ENCODE measurements at places on chromosomes 6 and 20.

GRCh38 chr6:132818404-132819359, 4.3 kb downstream of the RPS12 start:
- no peak for DNase-seq

DNA sequence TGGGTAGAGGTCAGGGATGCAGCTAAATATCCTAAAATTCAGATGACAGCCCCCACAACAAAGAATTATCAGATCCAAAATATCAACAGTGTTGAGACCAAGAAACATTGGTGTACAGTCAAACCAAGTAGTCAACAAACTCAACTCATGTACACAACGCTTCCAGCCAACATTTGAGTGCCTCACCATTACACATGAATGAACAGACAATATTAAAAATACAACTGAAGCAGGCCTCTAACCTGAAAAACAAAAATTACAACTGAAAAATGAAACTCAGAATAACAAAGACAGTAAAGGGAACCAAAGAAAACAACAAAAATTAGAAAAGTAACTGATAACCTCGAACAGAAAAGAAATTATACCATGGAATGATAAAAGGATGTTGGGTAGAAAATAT, 46.2 kb downstream of the HACE1 start:
- DNase-seq: no peak

DNA sequence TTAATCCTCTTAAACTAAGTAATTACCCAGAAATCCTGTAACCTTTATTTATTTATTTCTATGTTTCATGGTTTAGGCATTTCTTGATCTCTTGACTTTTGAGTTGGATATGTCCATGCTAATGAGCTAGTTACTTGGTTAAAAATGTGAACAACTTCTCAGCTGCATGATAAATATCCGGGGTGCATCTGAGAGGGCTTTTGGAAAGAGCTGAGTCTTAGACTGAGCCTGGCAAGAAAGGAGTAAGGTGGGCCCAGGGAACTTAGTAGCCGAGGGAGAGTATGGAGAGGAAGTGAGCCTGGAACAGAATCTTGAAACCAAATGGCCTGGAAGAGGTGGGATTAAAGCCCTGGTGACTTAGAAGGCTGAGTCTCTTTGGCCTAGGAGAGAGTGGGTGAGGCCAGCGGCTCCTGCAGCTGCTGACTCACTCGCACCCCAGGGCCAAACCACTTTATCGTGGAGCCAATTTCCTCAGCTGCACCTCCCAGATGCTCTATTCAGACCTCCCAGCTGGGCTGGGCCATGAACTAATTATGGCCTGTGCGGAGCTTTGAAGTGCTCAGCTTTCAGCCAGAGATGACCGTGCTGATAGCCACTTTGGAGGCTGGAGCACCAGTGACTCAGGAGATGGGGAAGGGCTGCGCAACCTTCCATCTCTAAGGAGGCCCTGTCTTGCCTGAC, 19.1 kb downstream of the TGM3 start:
- DNase-seq: peak; percentile 54

- DNase-seq: no peak
Observed at GRCh38 chr6:162576016-162576415, 151.6 kb downstream of the PRKN start.

- no peak for DNase-seq
Observed at GRCh38 chr20:24289737-24290481, 179.5 kb upstream of the SYNDIG1 start.

GRCh38 chr20:20498076-20498861, 130.4 kb downstream of the INSM1 start:
- DNase-seq: no peak

GRCh38 chr6:34834789-34835518, 43.1 kb downstream of the BLTP3A start:
- no peak for DNase-seq

DNA sequence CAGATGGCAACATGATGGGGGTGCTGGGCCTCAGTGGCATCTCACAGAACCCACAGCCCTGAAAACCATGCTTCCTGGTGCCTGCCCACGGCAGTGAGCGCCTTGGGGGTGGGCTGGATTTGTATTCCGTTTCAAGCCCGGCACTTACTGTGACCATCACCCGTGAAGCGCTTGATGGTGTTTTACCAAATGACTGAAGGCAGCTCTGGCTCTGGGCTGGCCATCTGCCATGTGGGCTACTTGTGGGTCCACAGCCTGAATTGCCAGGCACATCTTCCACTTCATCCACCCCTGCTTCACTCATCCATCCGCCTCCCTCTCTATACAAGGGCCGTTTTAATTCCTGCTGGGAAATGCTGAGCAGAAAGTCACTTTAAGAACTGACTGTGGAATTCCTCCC, 250.9 kb upstream of the GMDS start:
- no peak for DNase-seq

GRCh38 chr20:48558906-48559305, 268.9 kb downstream of the PREX1 start:
- DNase-seq: no peak

DNA sequence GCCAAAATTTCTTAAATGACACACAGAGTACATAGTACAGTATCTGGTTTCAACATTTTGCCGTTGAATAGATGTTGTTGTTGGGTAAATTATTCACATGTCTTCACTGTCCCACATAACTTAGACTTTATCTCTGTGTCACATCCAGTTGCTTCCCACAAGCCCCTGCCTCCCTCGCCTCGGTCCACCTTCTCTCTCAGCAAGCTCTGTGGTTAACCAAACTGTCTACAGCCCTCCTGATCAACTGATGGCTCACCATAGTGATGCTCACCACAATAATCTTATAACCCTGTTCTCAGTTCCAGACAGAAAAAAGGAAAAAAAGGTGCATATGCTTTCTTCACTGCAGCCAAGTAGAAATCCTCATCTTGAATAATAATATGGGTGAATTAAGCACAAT, 23.0 kb downstream of the IL17F start:
- DNase-seq: no peak

GRCh38 chr20:32763202-32764004, 1.2 kb downstream of the DNMT3B start:
- DNase-seq: no peak

GRCh38 chr6:149079911-149080491, 237.5 kb upstream of the TAB2 start:
- DNase-seq: no peak

DNA sequence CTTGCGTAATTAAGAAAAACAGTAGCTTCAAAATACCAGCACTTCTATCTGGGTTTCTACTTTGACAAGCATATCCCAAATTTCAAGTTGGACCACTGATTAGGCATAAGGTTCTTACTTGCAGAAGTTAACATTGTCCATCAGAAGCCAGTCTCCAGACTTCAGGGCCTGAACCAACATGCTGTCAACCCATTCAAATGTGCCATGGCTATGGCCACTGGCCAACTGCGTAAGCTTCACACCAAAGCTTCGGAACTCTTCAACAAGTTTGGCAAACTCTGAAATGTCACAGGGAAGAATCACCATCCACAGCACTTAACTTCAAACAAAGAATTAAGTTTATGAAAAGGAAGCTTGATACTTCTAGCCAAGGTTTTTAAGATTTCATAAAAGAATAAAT, 78.0 kb upstream of the LYRM2 start:
- no peak for DNase-seq

- no peak for DNase-seq
Observed at GRCh38 chr6:127514179-127514772, 4.9 kb downstream of the MTCL3 start.

DNA sequence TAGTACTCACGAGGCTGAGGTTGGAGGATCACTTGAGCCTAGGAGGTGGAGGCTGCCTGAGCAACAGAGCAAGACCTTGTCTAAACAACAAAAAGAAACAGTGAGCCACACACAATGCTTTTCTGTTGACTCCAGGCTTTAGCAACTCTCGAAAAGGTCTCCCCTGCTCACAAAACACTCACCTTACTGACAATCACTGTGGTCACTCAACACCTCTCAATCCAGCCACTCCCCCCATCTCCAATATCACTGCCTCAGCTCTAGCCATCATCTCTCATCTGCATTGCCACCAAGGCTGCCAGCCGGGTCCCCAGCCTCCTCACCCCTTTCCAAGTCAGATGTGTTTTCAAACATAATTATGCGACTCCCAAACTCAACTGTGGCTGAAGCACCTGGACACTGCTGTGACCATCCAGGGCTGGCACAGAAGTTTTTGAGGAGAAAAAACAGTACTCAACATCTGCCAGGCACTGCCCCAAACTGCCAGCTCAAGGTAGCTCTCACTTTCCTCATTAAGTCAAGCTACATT, 218.0 kb upstream of the ARID1B start:
- no peak for DNase-seq

- no peak for DNase-seq
Observed at GRCh38 chr20:18822832-18823231, 9.2 kb downstream of the SCP2D1 start.

DNA sequence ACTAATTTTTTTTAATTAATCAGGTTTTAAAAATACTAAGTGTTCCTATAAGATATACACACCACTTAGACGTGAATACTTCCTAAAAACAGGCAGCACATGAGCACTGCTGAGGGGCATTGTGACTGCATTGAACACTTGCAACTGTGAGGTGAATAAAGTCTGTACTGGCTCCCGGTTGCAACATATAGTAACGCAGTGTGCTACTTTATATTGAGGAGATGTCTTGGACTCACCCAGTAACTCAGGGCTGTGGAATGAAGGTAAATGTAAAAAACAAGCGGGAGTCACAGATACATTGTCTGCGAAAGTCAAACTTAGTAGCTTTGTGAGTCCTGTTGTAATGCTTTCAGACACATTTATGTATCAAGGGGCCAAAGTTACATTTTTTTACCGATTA, 17.0 kb upstream of the HLA-A start:
- peak; percentile 21 for DNase-seq

DNA sequence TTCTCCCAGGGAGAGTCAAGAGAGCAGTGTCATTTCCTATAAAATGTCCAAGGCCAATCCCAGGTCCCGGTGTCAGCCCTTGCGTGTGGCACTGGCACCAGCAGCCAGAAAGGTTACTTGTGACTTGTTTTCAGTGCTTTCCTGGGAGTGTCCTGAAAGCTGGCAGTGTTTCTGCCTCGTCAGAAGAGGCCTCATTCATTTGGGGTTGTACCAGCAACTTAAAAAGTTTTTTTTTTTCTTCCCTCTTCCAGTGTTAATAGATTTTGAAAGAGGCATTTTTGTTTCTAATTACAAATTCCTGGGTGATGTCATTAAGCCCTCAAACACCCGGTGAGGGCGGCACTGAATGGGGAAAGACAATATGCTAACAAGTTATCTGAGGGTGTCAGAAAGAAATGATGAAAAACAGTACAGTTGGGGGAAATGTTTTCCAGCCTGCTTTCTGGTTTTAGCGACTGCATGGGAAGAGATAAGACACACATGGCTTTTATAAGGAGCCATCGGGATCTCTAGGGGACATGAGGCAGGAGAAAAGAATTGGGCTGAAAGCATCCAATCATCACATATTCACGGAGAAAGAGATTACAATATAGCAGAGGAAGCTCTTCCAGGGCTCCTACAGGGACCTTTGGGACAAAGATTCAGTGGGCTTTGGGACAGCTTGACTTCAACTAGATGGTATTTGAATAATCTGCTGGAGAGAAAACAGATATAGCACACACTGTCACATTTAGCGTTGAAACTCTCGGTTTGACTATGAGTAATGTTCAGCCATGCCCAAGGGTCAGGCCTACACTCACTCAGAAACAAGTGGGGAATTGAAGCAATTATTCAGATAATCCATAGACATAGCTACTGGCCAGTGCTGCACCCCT, 153.0 kb downstream of the BCAS1 start:
- no peak for DNase-seq

DNA sequence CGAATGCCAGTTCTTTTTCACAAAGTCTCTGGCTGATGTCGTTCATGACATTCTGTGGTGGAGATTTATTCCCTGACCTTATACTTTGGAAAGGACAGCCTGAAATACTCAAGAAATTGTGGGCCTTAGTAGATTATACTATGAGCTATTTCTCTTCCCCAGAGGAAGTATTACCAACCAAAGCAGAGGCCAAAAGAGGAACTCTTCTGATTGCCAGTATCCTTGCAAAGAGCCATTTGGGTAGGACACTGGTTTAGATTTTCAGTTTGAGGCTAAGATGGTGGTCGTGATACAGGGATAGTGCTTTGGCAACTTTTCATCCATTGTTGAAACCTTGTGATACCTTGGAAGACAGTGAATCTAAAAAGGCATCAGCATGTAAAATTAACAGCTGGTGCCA, 327.3 kb downstream of the HACE1 start:
- DNase-seq: no peak

- no peak for DNase-seq
Observed at GRCh38 chr6:122726649-122727048, 52.9 kb upstream of the FABP7 start.

DNA sequence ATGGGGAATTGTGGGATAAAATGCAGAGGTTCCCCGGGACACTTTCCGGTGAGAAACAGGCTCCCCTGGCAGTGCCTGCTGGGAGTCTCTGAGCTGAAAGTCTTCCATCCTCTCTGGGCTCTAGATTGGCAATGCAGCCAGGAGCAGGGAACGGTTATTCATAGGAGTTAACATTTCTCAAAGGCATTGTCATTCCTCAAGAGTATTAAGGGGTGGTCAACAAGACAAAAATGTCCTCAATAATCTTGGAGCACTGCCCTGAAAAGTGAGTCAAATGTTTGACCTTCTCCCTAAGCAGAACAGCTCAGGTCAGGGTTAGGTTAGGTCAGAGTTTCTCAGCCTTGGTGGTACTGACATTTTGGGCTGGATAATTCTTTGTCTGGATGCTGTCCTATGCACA, 13.2 kb downstream of the BPIFB1 start:
- no peak for DNase-seq

- DNase-seq: no peak
Observed at GRCh38 chr20:15789079-15789478, 784.2 kb downstream of the KIF16B start.

GRCh38 chr6:53805016-53805415, 10.2 kb downstream of the LRRC1 start:
- no peak for DNase-seq

DNA sequence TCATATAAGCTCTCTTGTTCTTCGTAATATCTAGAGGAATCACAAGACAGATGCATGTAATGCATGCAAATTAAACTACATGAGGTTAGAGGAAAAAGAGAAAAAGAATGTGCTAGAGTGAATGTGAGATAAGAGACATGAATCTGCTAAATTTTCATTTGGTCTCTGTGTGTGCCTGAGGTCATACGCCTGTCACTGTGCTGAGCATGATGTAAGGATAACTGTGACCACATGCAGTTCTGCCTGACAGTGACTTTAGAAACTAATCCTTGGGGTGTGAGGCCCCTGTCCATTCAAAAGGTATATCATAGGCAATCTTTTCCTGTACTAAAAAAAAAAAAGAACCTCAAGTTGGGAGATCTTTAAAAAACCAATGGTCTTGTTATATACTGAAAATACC, 70.6 kb downstream of the SHPRH start:
- DNase-seq: no peak

DNA sequence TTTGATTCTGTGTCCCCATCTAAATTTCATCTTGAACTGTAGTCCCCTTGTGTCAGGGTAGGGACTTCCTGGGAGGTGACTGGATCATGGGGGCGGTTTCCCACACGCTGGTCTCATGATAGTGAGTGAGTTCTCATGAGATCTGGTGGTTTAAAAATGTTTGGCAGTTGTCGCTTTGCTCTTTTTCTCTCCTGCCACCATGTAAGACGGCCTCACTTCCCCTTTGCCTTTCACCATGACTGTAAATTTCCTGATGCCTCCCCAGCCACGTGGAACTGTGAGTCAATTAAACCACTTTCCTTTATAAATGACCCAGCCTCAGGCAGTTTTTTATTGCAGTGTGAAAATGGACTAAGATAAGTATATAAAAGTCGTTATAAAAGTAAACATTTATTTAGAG, 80.5 kb upstream of the SGK1 start:
- no peak for DNase-seq

Data from keratinocyte (primary cell).